ENCODE measurements at places on chromosomes 13 and 19.

- DNase-seq = no peak
- H3K4me3 ChIP-seq = no peak overlapping the region
- H3K27ac ChIP-seq = no peak overlapping the region
- 0 out of 2 replicates have a peak, but pooled peaks cover 8% of the 10 kb centered on the region for H3K27me3 ChIP-seq
These were observed 2.1 kb downstream of the TM6SF2 start for GRCh38 chr19:19270749-19271571.

- H3K27me3 ChIP-seq = no peaks in the 10 kb centered on the region
- no peak for DNase-seq
- no peaks in the 10 kb centered on the region for H3K36me3 ChIP-seq
- no peak overlapping the region for H3K4me3 ChIP-seq
These were observed 60.6 kb downstream of the CDADC1 start for GRCh38 chr13:49308097-49308875.

- no peak overlapping the region for H3K4me3 ChIP-seq
- no peak for DNase-seq
- no peaks in the 10 kb centered on the region for H3K4me1 ChIP-seq
These were observed 2353.0 kb downstream of the PCDH9 start for GRCh38 chr13:64877176-64877575.

- no peak for DNase-seq
- H3K4me1 ChIP-seq = no peaks in the 10 kb centered on the region
- no peak overlapping the region for H3K27ac ChIP-seq
- no peaks in the 10 kb centered on the region for H3K27me3 ChIP-seq
These were observed 1781.9 kb upstream of the MIR17HG start for GRCh38 chr13:89565476-89566100.

- H3K27me3 ChIP-seq = no peaks in the 10 kb centered on the region
- DNase-seq = no peak
- no peak overlapping the region for H3K4me3 ChIP-seq
- H3K36me3 ChIP-seq = no peaks in the 10 kb centered on the region
- no peaks in the 10 kb centered on the region for H3K4me1 ChIP-seq
These were observed 199.2 kb downstream of the COL4A1 start for GRCh38 chr13:110107568-110108347.

DNA sequence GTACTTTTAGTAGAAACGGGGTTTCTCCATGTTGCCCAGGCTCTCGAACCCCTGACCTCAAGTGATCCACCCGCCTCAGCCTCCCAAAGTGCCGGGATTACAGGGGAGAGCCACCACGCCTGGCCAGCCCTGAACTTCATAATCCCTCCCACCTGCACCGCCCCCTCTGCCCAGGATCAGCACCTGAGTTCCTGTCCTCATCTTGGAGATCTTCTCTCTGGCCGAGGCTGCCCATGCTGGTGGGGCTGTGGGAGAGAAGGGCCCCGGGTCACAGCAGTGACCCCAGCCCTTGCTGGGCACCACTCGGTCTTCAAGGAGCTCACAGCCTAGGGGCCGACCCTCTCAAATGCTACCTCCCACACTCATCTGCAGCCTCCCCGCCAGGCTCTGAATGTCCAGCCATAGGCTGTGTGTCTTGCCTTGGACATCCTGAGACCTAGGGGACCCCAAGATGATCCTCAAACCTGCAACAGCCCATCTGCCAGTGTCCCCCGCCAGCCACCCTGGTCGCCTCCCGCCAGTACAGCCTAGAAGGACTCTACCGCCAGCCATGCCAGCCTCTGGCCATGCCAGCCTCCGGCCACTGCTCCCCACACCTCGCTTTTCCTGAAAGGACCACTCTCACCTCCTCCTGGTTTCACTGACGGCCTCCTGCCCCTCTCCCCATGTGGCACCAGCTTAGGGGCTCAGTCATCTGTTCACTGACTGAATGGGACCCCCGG lies 1.5 kb downstream of the ATP8B3 start:
- H3K4me1 ChIP-seq = peaks cover 7% of the 10 kb centered on the region
- no peak overlapping the region for H3K4me3 ChIP-seq
- H3K27me3 ChIP-seq = peaks cover 60% of the 10 kb centered on the region
- H3K36me3 ChIP-seq = no peaks in the 10 kb centered on the region
- no peak overlapping the region for H3K27ac ChIP-seq
- DNase-seq = no peak

DNA sequence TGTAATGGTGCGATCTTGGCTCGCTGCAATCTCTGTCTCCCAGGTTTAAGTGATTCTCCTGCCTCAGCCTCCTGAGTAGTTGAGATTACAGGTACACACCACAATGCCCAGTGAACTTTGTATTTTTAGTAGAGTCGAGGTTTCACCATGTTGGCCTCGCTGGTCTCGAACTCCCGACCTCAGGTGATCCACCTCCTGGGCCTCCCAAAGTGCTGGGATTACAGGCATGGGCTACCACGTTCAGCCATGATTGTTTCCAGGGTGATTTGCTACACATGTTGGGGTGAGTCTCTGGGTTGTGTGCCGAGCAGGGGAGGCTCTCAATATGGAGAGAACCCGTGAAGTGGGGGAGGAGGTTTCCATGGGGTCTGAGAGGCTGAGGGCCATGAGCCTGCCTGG lies 24.8 kb upstream of the CEACAM21 start:
- peaks cover 57% of the 10 kb centered on the region for H3K4me1 ChIP-seq
- peak overlapping the region; percentile 95 for H3K4me3 ChIP-seq
- H3K27me3 ChIP-seq = no peaks in the 10 kb centered on the region
- H3K27ac ChIP-seq = peak overlapping the region; percentile 99
- no peak for DNase-seq

DNA sequence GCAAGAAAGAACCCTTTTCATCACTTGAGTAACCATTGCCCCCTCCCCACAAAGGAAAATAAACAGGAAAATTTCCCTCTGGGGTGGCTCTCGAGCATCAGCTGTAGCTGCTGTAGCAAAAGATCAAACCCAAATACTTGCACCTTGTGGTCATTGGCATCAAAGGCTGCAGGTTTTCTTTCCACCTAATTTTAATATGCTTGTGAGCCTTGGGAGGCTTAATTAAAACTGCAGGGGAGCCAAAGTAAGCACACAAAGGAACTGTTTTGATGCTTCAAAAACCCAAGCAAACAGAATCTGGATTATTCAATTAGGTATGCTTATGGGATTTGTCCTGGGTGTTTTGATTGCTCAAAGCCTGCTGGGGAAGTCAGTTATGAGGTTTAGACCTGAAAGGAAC lies 119.5 kb downstream of the SHISA2 start:
- no peaks in the 10 kb centered on the region for H3K36me3 ChIP-seq
- H3K4me1 ChIP-seq = no peaks in the 10 kb centered on the region

- no peak for DNase-seq
- H3K4me1 ChIP-seq = no peaks in the 10 kb centered on the region
- H3K27ac ChIP-seq = no peak overlapping the region
- no peaks in the 10 kb centered on the region for H3K36me3 ChIP-seq
These were observed 26.2 kb downstream of the SLC8A2 start for GRCh38 chr19:47445527-47445926.

DNA sequence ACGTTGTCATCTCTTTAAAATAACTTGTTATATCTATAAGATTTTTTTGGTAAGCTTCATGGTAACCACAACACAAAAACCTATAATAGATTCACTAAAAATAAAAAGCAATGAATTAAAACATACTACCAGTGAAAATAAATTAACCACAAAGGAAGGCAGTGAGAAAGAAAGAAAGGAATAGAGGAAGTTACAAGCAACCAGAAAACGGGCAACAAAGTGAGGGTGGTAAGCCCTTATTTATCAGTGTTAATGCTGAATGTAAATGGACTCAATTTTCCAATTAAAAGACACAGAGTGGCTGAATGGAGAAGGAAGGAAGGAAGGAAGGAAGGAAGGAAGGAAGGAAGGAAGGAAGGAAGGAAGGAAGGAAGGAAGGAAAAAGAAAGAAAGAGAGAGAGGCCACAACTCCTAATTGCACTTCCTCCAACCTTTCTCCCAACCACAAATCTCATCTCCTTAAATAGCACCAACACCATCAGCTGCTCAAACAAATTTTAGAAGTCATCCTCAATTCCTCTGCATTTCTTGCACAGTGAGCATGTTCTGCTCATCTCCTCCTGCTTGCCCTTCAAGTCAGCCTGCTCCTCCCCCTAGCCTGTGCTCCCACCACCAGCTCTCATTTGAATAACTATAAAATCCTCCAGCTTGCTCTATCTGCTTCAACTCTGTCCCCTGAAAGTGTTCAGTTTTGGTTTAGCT lies 48.6 kb downstream of the CCNA1 start:
- H3K27ac ChIP-seq = no peak overlapping the region
- no peaks in the 10 kb centered on the region for H3K27me3 ChIP-seq
- no peak for DNase-seq
- H3K36me3 ChIP-seq = no peaks in the 10 kb centered on the region
- H3K4me1 ChIP-seq = no peaks in the 10 kb centered on the region

DNA sequence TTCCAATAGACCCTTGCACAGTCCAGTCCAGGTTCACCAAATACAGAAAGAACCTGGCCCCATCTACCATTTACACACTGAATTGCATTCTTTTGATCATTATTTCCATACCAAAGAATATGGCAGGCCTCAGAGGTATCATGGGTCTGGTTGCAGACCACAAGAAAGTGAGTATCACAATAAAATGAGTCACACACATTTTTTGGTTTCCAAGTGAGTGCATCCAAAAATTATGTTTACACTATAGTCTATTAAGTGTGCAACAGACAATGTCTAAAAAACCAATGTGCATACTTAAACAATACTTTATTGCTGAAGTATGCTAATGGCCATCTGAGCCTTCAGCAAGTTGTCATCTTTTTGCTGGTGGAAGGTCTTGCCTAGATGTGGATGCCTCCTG lies 105.3 kb downstream of the SPACA7 start:
- H3K36me3 ChIP-seq = peaks cover 3% of the 10 kb centered on the region
- no peak overlapping the region for H3K27ac ChIP-seq

- H3K4me3 ChIP-seq = no peak overlapping the region
- no peak overlapping the region for H3K27ac ChIP-seq
- DNase-seq = no peak
- no peaks in the 10 kb centered on the region for H3K4me1 ChIP-seq
- no peaks in the 10 kb centered on the region for H3K27me3 ChIP-seq
These were observed 32.2 kb downstream of the ZNF136 start for GRCh38 chr19:12194827-12195731.

DNA sequence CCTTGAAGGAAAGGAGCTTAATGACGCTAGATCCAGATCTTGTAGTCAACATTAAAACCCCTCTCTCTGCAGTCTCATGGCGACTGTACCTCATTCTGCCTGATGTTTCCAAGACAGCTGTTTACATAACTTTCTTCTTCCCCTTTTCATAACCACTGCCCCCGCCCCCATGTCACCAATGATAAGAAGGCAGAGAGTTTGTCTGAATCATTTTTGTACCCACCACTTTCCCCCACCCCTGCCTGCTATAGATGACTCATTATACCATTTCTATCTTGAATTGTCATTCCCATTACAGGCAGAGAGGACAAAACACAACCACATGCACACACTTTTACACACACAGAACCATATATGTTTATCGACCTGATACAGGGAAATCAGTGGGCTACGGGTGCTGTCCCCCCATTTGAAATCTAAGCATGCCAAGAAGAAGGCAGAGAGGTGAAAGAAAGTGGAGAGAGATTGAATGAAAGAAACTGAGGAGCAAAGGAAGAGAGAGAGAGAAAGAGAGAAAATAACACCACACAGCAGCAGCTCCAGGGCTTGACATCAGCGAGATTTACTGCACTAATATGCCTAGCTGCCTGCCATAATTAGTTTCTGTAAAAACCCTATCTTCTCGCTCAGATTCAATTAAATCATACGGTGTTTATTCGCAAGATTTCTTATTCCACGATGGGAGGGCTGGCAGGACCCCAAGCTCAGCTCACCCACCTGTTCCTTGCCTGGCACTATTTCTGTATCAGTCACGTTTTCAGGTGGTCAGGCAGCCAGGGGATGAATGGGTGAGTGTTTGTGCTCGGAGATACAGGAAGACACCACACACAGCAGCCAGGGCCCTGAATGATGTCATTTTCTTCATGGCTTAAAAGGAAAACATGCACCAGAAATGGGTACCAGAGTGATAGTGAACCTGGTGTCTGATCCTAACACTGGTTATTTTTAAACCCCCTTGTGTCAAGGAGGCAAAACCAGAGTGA lies 114.3 kb upstream of the SERP2 start:
- H3K27me3 ChIP-seq = no peaks in the 10 kb centered on the region
- H3K27ac ChIP-seq = no peak overlapping the region
- H3K4me1 ChIP-seq = no peaks in the 10 kb centered on the region
- no peak overlapping the region for H3K4me3 ChIP-seq
- no peak for DNase-seq

GRCh38 chr19:49889687-49890348 lies 6.9 kb downstream of the IL4I1 start:
- no peaks in the 10 kb centered on the region for H3K36me3 ChIP-seq
- H3K27ac ChIP-seq = peak overlapping the region; percentile 13
- DNase-seq = peak; percentile 42
- H3K4me3 ChIP-seq = peak overlapping the region; percentile 54
- H3K4me1 ChIP-seq = no peaks in the 10 kb centered on the region

DNA sequence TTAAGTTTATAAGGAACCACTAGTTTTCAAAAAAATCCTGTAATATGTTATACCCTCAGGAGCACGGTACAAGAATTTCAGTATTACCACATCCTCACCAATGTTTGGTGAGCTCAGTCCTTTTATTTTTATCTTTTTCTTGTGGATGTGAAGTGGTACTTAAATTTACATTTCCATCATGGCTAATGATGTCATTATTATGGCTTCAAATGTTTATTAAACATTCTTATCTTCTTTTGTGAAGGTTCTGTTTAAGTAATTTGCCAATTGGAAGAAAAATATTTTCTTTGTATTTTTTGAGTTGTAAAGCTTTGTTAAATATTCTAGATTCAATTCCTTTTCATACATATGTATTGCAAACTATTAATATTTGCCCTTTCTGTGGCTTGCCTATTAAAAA lies 291.0 kb downstream of the ENOX1 start:
- no peak overlapping the region for H3K27ac ChIP-seq
- H3K36me3 ChIP-seq = no peaks in the 10 kb centered on the region
- H3K4me3 ChIP-seq = no peak overlapping the region
- no peaks in the 10 kb centered on the region for H3K27me3 ChIP-seq
- DNase-seq = no peak

DNA sequence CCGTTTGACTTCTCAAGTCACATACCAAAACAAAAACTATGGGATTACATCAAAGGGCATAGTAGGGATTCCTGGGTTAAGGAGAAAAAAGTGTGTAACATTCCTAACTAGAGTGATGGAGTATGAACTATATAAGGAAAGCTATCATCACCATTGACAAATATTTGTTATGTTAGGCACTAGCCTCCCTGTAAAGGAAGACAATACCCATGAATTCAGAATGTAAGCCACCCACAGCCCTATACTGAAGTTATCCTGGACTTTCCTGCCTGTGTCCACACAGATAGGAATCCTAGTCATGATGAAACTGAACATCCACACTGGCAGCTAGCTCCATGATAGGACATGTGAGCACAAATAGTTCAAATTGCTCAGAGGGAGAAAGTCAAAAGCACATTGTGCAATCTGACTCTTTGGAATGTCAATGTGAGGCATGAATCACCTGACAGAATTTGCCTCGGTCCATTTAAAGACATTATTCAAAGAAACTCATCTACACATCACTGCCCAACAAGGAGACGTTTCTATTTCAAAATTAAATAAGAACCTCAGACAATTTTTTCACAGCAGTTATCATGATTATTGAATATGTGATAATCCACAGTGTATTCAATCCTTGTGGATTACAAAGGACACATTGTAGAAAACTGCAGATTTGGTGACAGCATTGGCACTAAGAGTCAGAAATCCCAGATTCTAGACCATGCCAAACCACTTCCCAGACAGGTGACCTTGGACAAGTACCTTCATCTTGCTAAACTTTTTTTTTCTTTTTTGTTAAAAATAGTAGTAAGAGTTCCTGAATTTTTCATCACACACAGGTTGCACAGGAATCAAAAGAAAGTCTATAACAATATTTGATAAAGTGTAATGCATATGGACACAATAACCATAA lies 529.3 kb downstream of the IRS2 start:
- no peak overlapping the region for H3K4me3 ChIP-seq
- H3K27ac ChIP-seq = no peak overlapping the region
- peaks cover 10% of the 10 kb centered on the region for H3K4me1 ChIP-seq
- H3K36me3 ChIP-seq = no peaks in the 10 kb centered on the region
